ENCODE measurements at places on chromosomes 1 and 21.

- no peak for DNase-seq
These were observed 2.9 kb downstream of the SOAT1 start for GRCh38 chr1:179296356-179297104.

DNA sequence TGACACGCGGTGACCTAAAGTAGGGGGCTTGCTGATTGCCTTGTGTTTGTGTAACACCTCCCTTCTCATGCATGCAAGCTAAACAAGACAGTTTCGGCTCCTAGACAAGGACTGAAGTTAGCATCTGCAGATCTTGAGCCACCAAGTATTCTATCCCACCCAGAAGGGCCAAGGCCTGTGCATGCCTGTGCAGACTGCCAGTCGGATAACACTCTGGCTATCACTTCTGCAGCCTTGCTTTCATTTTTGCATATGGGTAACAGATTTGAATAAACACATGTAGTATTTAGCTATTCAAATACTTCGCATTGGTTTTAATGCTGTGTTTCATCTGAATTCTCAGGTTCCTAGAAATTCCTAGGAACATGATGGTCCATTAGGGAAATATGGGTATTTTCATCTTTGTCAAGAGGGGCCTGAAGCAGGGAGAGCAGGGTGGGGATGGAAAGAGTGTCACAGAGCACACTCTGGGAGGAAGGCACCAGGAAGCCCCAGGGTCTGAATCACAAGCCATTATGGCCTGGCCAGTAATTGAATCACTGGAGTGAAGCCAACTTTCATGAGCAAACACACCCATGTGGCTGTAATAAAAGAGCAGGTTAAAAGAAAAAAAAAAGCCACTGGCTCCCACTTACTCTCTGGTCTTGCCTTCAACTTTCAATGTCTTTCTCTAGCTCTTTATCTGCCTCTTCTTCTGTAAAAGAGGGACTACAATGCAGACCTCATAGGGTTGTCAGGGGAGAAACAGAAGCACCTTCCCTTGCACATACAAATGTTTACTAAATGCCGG lies 28.3 kb downstream of the GADD45A start:
- no peak for DNase-seq

GRCh38 chr21:45969921-45970673 lies 11.5 kb upstream of the COL6A1 start:
- no peak for DNase-seq

DNA sequence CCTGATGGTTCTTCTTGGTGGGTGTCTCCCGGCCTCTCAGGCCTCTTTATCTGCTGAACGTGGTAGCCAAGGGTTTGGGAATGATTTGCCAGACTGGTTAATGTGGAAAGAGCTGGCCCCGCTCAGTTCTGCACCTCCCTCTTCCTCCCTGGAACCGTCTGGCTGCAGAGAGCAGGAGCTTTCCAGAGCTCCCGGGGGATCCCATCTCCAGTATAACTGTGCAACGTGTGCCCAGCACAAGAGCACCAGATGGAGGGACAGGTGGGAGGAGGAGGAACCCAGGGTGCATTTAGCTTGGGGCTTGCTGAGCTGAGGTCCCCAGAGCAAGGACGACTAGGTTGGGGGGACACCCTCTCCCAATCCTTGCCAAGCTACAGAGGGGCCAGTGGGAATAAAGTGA lies 5.0 kb downstream of the TFF1 start:
- no peak for DNase-seq

DNA sequence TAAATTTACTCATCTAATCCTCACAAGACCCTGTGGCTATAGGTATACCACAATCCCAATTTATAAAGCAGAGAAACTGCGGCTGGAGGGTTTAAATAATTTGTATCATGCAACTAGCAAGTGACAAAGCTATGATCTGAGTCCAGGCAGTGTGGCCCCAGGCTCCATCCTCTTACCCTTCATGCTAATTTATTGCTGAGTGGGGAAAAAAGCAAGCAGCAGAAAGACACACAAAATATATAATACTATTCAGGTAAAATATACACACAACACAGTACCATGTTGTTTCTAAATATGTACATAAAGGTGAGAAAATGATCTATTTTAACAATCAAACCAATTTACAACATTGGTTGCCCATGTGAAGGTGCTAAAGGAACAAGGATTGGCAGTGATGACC lies 17.3 kb upstream of the LORICRIN start:
- no peak for DNase-seq

DNA sequence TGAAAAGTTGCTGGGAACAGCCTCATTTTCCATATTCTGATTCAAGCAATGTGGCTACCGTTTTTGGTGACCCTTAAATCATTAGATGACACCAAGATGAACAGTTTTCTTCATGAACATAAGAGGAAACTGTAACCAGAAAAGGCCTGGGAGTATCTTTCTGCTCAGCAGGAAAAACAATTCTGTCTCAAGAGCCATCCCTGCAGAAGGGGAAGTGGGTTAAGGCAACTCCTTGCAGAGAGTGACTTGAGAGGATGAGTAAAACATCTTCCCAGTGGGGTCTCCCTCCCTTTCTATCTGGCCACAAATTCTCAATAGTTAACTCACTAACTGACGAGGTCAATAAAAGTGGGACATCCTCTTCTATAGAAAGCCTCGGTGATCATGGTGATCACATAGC lies 187.6 kb upstream of the NRIP1 start:
- no peak for DNase-seq

GRCh38 chr1:212595229-212595628 lies 13.3 kb upstream of the ATF3 start:
- DNase-seq: no peak

GRCh38 chr21:28099001-28099705 lies 893.5 kb downstream of the LTN1 start:
- no peak for DNase-seq

GRCh38 chr1:3251807-3252428 lies 182.9 kb downstream of the PRDM16 start:
- no peak for DNase-seq

GRCh38 chr21:15436031-15436430 lies 293.8 kb upstream of the USP25 start:
- DNase-seq: no peak

DNA sequence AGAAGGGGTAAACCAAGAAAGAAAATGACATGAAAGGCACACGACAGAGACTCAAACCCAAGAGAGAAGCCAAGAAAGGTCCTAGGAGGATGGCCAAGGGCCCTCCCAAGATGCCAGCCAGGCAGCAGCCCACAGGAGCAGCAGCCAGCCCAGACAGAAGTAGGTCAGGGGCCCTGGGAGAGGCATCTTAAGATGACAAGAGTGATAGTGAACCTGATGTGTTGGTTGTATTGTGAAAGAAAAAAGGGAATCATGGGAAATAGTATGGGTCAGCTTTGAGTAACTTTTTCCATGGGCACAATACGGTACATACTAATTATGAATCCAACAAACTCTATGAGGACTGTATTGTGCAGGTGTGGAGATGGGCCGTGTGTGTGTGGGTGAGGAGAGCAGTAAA lies 3.3 kb downstream of the CCSAP start:
- DNase-seq: no peak

- DNase-seq: no peak
These were observed 678 bp upstream of the PTTG1IP start for GRCh38 chr21:44874240-44874496.

- no peak for DNase-seq
These were observed 281.2 kb downstream of the AKT3 start for GRCh38 chr1:243568793-243569192.

DNA sequence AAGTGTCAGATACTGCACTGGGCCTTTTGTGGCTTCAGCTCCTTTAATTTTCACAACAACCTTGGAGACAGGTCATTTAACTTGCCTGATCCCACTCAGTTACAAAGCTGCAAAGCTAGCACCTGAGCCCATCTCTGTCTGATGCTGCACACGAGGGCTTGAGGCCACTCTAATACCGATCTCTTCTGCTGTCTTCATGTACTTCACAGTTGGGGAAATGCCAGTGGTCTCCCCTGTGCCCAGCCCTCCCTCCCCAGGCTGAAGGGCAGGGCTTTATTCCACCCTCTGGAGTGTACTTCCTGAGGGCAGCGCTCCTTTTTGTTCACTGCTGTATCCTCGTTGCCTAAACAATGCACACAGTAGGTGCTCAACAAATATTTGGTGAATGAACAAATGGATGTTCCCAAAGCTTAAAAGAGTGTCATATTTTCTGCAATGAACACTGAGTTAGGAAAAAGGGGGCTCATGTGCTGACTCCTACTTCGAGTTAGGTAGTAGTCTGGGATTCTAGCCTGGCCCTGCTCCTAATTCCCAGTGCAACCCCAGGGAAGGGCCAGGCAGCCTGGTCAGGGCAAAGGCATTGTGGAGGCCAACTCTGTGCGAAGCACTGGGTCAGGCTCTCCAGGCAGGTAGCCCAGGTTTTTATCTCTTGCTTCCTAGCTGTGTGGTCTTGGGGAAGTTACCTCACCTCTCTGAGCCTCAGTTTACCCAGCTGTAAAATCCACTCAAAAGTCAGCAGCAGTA lies 1.1 kb downstream of the TMCO4 start:
- DNase-seq: no peak

DNA sequence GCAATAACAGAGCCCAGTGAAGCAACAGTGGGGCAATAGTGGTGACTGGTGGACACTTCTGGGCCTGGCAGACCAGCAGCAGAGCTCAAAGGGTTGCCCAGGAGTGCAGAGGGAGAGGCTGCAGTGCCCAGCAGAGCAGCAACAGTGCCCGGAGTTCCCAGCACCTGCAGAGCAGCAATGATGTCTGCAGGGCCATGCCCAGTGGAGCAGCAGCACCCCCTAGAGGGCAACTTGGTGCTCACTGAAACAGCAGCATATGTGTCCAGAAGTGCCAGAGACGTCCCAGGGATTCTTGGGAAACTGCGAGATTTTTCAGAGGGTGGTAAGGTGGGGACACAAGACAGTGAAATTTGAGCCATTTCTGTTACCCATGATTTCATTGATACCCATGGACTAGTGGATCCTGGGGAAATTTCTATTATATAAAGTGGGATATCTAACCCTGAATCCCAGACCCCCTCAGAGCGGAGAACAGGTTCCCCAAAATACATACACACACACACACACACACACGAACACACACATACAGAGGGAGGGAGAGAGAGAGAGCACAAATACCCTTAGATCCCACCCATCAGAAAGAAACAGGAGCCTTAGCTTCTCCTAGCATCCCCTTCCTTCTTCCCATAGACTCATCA lies 156.9 kb upstream of the GJB5 start:
- DNase-seq: peak; percentile 7

DNA sequence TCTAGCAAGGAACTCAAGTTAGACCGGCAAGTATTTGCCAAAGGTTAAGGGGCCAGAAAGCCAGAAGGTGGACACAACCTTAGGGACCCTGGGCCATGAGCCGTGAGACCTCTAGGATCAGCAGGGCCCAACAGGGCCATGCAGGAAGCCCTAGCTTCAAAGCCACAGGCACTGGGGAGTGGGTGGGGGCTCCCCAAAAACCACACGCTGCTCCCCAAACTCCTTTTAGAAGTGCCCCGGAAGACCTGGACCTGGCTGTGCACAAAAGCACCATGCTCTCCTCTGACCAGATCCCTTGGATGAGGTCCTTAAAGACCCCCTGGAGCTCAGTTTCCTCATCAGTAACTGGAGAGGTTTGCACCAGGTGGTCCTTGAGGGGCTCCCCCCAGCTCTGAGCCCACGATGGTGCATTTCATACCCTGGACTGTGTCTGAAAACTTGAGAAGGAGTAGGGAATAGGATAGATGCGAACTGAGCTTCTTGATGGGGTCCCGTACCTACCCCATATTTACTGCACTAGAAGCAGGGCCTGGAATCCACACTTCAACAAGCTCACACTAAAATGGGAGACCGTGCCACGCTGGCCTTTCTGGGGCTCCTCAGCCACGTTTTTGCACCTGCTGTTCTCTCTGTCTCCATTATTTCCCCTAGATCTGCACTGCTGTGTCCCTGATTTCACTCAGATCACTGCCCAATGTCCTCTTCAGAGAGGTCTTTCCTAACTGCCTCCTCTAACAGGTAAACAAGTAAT lies 40.6 kb upstream of the LBR start:
- no peak for DNase-seq

GRCh38 chr1:203643213-203644045 lies 16.8 kb downstream of the ATP2B4 start:
- DNase-seq: no peak

GRCh38 chr1:46538147-46538546 lies 13.3 kb downstream of the KNCN start:
- DNase-seq: no peak

DNA sequence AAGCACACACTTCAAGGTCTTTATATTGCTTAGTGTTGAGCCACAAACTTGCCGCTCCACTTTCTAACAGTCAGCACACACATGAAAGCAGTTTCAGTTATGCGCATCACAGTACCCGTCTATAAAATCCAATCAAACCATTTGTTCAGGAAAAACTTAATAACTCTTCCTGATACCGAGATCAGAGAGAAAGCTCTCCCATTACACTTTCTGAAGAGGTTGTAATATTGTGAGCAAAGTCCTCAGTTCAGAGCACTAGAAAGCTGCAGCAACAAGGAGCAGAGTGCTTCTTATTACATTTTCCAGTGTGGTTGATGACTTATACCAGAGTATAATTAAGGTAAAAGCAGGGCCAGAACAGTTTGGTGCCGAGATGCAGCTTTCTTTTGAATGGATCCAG lies 102.8 kb upstream of the F3 start:
- no peak for DNase-seq

DNA sequence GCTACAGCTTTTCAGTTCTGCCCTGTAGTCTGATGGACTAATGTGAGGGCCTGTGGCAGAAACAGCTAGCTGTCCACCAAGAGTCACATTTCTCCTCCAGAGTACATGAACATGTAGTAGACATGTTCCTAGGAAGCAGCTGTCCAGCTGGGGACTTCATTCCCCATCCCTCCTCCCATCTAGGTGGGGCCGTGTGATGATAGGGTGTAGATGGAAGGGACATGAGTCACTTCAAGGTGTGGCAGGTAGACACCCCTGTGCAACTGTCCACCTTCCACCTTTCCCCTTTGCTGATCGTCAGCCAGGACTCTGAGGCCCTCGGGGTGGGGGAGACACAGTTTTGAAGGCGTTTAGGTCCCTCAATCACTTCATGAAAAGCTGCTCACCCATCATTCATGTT lies 3.6 kb upstream of the RD3 start:
- DNase-seq: no peak

DNA sequence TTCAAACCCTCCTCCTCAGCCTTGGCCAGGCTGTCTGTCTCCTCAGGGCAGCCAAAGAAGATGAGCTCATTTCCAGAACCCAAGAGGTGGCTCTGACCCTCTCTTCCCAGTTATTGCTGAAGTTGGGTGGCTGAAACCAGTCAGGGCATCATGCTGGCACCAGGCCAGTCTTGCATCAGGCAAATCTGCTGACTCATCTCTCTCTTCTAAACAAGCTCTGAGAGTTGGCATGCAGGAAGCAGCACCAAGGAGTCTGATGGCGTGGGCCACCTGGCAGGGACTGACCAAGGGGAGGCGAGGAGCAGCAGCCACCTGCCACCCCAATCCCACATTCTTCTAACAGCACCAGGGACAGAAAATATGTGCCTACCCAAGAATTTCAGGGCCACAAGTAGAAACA lies 104.8 kb upstream of the ATP1A1 start:
- no peak for DNase-seq

GRCh38 chr1:32361308-32361673 lies 994 bp downstream of the FAM229A start:
- no peak for DNase-seq
